ENCODE measurements at places on chromosomes 13 and 19. TPM values are rescaled to one million over a fixed set of nuclear protein-coding genes. Genes with fewer than 3 reads are reported as not detected.

CEACAM20 gene
- total RNA-seq: not detected

ZNF135 gene
- total RNA-seq: 0.16 TPM

ZIC5 gene
- total RNA-seq: not detected

NLRP4 gene
- total RNA-seq: not detected

Measured in T-helper 17 cell (primary cell).